ENCODE measurements at places on chromosomes 6 and 20. TPM values are rescaled to one million over a fixed set of nuclear protein-coding genes. Genes with fewer than 3 reads are reported as not detected.

DNA sequence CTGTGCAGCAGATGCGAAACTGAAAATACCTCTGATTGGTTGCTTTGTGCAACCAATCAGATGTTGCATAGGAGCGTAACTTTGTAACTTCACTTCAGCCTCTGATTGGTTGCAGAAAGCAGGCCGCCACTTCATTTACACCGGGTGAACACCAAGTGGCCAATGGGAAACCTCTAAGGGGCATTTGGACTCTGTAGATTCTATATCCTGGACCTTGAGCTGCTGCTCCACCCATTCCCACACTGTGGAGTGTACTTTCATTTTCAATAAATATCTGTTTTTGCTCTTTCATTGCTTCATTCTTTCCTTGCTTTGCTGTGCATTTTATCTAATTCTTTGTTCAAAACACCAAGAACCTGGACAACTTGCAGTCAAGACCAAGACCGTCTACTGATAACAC lies 14.1 kb upstream of the NXT1 start:
- DNase-seq, result no peak

DNA sequence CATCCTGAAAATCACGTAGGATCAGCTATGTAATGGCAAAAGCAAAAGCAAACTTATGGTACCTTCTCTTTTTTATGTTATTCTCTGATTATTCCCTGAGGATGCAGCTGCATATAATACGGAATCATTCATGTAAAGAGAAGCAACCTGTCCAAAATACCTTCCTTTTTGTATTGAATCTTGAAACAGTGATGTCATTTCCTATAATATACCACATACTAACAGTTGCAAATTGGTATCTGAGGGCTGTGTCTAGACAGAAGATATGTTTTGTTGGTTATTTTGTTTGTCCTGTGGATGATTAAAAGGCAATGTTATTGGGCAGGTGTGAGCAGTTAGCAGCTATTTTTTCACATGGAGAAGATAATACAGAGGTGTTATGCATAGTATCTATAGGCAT lies 161.4 kb upstream of the AHI1 start:
- DNase-seq, result no peak

GRCh38 chr20:45578231-45578630 lies 853 bp downstream of the WFDC8 start:
- DNase-seq, result no peak

The FOXC1 gene
- total RNA-seq, result 6.4 TPM

DNA sequence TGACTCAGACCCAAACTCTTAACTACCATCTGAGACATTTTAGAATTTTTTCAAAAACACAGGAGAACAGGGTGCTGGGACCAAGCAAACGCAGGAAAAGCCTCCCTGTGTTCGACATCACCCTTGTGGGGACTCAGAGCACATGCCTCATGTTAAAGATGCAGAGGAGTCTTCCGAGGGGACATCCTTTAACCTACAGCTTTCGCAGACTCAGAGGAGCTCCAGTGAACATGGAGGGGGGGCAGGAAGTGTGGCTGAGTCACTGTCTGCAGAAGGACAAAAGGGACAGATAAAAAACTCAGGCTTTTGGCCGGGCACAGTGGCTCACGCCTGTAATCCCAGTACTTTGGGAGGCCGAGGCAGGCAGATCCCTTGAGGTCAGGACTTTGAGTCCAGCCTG lies 15.1 kb downstream of the BMP7 start:
- DNase-seq, result no peak

- DNase-seq, result no peak
Observed at GRCh38 chr6:148323344-148323743, 19.3 kb upstream of the SASH1 start.

DNA sequence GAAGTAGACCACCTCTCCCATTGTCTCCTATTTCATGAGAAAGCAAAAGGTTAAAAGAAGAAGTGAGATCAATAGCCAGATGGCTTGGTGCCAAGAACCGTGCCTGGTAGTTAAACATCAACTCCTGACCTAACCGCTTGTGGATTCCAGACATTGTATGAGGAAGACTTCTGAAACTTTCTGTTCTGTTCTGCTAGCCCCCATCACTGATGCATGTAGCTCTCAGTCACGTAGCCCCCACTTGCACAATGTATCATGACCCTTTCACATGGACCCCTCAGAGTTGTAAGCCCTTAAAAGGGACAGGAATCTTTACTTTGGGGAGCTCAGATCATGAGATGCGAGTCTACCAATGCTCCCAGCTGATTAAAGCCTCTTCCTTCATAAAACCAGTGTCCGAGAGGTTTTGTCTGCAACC lies 301.2 kb downstream of the RNGTT start:
- DNase-seq, result no peak

DNA sequence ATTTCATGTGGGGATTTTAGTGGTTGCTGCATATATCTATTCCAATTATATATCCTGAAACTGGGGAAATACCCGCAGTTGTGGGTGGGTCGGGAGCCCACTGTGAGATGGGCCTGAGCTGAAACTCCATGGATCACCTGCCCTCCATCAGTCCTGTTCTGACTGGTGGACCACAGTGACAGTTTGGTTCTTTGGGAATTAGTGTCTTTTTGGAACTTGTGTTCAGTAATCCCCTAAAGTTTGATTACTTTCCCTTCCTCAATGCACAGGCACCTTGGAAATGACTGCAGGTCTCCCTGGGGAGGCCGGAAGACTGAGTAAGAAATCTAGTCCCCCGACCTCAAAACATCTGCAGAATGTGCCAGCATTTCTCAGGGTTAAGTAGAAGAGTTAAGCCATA lies 11.3 kb downstream of the STK35 start:
- DNase-seq, result no peak

The C6orf132 gene
- total RNA-seq, result 1.3 TPM

DNA sequence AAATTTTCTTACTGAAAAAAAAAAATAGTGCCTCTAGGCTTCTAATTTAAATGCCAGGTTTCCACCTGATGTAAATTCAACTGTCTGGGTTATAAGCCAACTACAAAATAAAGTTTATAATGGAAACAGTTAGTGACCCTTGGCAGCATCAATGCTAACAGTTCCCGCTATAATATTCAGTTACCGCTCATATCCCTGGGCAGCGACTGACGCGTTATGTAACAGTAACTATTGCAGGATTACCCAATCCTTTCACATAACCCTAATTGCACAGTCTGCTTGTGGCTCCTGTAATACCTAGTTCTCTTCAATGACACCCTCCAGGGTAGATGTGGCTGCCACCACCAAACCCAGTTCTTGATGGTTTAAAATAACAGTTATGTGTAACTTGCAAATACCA lies 208.6 kb downstream of the MOXD1 start:
- DNase-seq, result no peak

The HIVEP1 gene
- total RNA-seq, result 17.8 TPM

The OR12D3 gene
- total RNA-seq, result not detected

DNA sequence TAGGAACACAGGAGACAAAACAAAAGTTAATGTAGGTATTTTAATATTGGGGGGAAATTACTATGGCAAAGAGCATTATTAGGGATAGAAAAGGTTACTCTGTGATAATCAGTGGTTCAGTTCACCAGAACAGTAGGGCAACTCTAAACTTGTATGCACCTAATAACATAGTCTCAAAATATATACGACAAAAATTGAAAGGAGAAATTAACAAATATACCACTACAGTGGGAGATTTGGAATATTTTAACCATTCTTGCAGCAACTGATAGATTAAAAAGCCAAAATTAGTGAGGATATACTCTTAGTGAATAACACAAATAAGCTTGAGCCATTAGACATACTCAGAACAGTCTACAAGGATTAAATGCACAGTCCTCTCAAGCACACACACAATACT lies 11.0 kb downstream of the ARMC12 start:
- DNase-seq, result no peak

- no peak for DNase-seq
Observed at GRCh38 chr6:38262026-38262425, 377.7 kb downstream of the BTBD9 start.

GRCh38 chr6:111599259-111599658 lies 6.4 kb downstream of the TRAF3IP2 start:
- DNase-seq, result no peak

DNA sequence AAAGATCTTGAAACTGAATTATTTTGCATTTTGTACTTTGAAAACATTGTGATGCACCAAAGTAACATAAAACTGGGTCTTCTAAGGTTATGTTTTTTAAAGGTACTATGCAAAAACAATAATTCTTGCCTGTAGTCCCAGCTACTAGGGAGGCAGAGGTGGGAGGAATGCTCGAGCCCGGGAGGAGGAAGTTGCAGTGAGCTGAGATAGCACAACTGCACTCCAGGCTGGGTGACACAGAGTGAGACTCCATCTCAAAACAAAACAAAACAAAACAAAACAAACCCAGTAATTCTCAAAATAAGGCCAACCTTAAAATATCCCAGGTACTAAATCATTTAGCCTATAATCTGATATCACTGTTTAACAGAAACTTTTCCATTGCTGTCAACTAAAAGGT lies 269.6 kb downstream of the KHDC1L start:
- no peak for DNase-seq

The SIRPD gene
- total RNA-seq, result not detected

DNA sequence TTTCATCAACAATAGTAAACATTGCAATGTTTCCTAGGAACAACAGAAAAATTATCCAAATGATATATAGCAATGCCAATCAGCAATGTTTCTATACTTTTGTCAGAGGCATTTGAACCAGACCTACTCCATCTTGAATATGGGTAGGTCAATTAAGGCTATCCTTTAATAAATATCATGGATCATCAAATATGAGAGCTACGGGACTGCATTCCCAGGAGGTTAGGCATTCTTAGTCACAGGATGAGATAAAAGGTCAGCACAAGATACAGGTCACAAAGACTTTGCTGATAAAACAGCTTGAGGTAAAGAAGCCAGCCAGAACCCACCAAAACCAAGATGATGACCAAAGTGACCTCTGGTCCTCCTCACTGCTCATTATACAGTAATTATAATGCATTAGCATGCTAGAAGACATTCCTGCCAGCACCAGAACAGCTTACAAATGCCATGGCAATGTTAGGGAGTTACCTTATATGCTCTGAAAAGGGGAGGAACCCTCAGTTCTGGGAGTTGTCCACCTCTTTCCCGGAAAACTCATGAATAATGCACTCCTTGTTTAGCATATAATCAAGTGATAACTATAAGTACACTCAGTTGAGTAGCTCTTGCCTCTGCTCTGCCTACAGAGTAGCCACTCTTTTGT lies 8.6 kb upstream of the SERPINB6 start:
- DNase-seq, result no peak

Measured in cardiac septum (tissue), 1 donor.